ENCODE measurements at places on chromosomes 5 and 9.
A peak's percentile ranks its signal among the peaks of the same experiment; 100 is the strongest.

GRCh38 chr9:114852050-114852594, 46.3 kb upstream of the TNFSF15 start:
- DNase-seq: no peak

DNA sequence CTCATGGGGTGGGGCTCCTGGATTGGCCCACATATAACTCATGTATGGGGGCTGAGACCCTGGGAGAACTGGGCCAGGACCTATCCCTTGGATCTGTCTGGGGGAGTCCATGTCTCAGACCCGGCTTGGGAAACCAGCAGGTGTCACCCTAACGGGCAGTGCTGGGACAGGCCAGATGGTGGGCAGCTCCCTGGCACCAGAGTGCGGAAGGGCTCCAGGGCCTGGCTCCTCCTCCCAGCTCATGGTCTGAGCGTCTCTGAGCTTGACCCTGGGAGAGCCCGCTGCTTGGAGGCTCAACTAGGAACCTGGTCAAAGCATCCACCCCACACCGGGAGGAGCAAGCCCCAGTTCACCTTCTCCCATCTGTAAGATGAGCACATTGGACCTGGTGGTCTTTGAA, 15.5 kb upstream of the NCS1 start:
- DNase-seq: no peak

DNA sequence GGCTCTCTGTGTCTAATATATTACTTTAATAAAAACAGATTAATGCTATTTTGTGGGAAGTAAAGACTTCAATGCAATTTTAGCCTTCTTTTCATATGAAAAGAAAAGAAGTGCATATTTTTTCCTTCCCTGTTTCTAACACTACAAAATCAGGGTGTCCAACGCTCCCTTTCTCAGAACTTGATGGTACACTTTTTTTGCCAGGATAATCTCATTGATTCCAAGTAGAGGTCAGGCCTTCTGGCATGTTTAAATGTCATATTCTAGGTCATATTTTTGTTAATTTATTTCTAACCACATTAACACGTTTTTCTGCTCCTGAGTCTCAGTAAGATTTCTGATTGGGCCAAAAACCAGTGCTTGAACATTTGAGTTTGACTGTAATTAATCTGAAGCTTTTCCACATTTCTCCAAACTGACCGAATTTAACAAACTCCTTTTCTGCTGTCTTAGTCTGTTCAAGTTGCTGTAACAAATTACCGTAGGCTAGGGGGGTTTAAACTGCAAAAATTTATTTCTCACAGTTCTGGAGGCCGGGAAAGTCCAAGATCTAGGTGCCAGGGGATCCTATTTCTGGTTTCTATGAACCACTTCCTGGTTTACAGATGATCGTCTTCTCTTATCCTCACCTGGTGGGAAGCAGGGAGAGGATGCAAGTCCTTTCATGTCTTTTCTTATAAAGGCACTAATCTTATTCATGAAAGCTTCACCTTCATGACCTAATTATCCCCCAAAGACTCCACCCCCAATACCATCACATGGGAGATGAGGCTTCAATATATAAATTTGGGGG, 63.2 kb upstream of the ELL2 start:
- no peak for DNase-seq

GRCh38 chr5:71883742-71884103, 164.6 kb downstream of the CARTPT start:
- no peak for DNase-seq

DNA sequence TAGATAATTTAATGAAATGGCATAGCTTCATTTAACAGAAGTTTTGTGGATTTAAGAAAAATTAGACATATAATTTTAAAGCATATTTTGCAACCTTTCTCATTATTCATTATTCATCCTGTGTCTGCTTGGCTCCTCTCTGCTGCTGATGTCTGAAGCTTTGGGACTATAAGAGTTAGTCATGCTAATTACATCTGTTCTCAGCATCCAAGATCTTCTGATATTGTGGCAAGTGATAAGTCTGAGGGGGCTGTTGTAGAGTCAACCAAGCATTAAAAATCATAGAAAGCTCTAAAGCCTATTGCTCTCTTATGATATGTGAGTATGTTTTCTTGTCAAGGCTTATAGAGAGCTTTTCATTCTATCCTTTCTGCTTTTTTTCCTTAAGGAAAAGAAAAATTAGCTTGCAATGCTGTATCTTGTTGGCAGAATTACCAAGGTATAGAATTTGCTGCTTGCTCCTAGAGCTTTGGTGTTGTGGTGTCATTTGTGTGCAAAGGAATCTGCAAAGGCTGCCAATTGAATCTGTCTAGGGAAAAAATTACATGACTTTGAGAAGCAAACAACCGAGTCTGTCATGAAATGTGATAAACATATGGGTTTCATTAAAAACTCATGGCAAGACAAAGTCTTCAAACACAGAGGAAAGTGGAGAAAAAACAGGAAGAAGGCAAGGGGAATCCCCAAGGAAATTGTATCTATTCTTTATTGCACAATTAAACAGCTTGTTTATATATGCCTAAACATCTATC, 156.1 kb upstream of the DAB2 start:
- DNase-seq: no peak

DNA sequence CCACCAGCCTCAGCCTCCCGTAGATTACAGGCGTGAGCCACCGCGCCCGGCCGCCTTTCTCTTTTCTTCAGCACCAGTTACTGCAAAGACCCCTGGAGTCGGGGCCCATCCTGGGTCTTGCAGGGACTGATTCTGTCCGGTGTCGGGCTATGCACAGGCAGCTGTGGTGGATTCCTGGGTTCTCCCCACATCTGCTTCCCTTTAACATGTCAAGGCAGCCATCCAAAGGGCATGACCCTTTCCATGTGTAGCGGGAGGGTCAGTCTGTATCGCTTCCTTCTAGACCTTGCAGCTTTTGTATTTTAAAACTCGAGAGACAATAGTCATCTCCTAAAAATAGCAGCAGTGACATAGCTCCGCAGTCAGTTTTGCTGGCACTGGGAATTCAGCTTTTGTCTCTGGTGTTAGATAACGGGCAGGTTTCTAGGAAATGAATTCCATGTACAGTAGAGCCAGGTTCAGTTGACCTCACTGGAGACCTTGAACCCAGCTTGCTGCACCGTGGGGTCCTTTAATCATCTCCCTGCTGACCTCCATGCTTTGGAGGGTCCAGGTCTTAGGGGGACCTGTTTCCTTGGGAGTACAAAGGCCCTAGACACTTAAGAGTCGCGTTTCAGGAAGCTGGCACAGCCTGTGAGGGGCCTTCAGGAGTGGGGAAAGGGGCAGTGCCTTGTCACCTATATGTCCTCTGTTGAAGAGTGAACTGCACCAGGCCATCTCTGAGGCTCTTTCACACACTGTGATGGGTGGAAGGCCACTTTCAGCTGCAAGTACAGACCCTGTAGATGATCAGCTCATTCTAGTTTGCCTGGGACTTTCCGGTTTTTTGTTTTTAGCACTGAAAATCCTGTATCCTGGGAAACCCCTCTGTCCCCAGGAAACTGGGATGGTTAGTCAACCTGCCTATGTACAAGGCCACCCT, 13.8 kb downstream of the ANKRD33B start:
- no peak for DNase-seq

GRCh38 chr9:128405077-128405779, 15.4 kb upstream of the CERCAM start:
- DNase-seq: no peak

DNA sequence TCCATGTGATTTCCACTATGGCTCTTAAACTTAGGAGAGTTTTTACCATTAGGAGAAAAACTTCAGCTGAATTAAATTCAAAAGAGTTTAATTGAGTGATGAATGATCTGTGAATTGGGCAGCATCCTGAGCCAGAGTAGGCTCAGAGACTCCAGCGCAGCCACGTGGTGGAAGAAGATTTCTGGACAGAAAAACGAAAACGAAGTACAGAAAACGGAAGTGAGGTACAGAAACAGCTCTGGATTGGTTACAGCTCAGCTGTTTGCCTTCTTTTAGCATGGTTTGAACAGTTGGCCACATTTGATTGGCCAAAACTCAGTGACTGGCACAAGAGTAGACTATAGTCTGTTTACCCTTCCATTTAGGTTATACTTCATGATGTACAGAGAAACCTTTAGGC, 69.2 kb upstream of the PLPP1 start:
- no peak for DNase-seq

GRCh38 chr5:141618030-141618803, 583 bp downstream of the DIAPH1 start:
- DNase-seq: peak; percentile 47

- DNase-seq: no peak
These were observed 58.8 kb upstream of the IGFBPL1 start for GRCh38 chr9:38482918-38483592.

- DNase-seq: no peak
These were observed 71.6 kb upstream of the XPA start for GRCh38 chr9:97768746-97769145.

DNA sequence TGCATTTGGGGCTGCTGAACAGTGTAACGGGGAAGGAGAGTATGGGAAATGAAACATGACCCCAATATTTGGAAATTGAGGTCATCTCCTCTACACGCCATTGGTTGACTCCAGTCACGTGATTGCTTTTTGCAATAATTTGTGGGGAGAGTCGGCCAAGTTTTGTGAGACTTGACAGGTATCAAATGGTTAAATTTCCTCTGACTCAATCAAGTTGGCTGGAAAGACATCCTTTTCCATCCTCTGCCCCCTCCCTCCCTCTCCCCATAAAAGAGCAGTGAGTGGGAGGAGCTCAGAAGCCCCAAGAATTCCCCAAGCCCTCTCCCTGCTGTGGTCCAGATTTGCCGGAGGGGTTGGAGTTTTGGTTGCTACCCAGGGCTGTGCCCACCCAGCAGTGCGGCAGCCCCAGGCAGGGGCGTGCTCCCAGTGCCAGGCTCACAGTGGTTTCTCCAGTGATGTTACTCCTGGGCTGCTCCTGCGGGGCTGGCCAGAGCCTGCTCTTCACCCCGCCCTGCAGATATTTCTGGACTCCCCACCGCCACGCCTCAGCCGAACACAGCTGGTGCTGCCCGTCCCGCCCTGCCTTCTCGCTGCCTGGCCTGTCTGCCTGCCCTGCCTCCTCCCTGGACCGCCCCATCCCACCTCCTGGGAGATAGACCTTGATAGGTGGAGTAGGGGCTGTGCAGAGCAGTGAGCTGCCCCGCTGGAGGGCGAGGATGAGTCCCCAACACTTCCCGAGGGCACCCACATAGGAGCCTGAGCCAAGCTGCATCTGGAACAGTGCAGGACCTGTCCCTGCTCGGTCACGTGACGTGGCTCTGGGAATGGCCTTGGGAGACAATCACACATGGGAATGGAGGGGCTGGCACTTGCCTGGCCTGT, 3.4 kb downstream of the COL5A1 start:
- no peak for DNase-seq

DNA sequence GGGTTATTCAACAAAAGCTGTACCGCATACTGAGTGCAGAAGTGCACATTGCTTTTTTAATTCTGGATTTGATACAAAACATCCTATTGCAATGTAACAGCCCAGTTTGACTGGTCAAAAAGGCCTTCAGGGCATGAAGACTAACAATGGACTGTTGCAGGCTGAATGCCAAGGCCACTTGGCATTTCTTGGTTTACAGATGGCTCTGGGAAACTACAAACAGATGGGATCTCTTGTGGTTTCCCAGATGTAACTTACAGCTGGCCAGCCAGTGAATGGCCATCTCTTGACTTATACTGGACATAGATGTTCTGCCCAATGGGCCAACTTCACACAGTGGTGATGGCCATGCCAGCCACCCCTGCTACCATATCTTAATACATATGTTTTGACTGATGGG, 36.8 kb downstream of the UGT3A2 start:
- no peak for DNase-seq

DNA sequence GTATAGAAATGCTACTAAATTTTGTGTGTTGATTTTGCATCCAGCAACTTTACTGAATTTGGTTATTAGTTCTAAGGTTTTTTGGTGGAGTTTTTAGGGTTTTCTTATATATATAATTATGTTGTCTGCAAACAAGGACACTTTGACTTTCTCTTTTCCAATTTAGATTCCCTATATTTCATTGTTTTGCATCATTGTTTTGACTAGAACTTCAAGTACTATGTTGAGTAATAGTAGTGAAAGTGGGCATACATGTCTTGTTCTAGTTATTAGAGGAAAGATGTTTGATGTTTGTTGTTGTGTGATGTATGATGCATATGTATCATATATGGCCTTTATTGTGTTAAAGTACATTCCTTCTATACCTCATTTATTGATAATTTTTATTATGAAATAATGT, 362.3 kb upstream of the PRR16 start:
- DNase-seq: no peak

DNA sequence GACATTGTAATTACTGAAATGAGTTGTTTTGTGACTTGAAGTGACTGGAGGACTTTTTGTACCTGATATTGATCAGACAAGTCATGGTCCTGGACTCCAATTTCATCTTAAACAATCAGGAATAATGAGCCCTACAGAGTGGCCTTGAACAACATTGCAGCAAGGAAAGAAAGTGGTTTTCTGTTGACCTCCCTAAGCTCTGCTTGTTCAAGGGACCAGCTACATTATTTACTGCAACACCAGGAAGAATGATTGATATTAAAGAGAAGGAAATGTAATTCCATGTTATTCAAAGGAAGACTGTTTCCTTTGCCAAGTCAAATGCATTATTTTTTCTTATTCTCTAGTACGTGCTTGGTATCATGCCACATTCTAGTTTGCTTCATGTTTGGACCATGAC, 22.6 kb downstream of the ENTREP1 start:
- no peak for DNase-seq

DNA sequence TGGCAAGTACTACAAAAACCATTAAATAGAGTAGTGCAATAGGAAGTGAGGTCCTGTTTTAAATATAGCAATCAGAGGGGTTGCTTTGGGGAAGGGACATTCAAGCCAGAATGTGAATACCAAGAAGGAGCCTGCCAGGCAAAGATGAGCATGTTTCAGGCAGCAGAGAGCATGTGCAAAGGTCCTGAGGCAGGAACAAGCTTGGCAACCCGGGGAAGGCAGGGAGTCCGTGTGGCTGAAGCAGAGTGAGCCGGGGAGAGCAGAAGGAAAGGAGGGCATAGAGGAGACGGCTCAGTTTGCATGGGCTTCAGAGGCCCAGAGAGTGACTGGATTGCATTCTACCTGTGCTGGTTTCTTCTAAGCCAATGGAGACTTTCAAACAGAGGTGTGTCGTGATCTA, 22.7 kb upstream of the CPLX2 start:
- no peak for DNase-seq

GRCh38 chr5:171705830-171706468, 79.7 kb upstream of the SMIM23 start:
- no peak for DNase-seq

- DNase-seq: no peak
These were observed 38.0 kb downstream of the CREBRF start for GRCh38 chr5:173094012-173094661.

GRCh38 chr9:120593955-120594277, 13.9 kb upstream of the CDK5RAP2 start:
- DNase-seq: no peak

GRCh38 chr9:88773627-88774244, 217.5 kb upstream of the S1PR3 start:
- no peak for DNase-seq

- DNase-seq: no peak
These were observed 37.5 kb downstream of the NAA35 start for GRCh38 chr9:85978496-85978895.

- DNase-seq: no peak
These were observed 288.8 kb downstream of the ARL15 start for GRCh38 chr5:54021431-54022164.
